ENCODE measurements at places on chromosomes 12 and 14.

DNA sequence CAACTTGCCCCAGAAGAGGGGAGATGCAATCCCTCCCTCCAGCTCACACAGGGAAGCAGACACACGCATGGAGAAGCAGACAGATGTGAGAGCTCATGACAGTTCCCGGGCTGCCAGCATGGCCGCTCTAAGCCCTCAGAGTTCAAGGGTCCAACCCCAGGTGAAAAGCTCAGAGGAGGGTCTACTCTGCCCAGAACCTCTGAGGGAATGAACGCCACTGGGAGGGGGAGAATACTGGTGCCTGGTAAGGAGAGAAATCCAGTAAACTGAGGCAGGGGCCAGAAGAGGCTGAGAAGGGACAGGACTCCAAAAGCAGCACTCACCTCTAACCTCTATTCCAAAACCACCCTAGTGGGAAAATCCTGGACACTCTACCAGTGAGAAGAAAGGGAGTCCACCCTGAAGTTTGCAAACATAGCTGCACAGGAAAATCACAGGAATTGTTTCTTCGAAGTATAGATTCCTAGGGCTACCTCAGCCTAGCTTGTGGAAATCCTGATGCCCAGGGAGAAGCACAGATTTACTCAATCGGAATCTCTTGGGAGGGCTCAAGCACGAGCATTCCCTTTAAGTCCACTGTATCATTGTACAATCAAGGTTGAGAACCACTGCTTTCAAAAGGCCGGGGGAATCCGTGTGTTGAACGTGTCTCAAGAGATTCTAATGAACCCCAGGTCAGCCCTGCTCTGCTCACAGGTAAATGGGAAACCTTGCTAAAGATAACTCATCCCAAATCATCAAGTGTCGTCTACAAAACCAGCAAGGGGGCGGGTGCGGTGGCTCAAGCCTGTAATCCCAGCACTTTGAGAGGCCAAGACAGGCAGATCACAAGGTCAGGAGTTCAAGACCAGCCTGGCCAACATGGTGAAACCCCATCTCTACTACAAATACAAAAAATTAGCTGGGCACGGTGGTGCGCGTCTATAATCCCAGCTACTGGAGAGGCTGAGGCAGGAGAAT is 34.3 kb upstream of the PLEKHG6 start:
- no peak for DNase-seq

- DNase-seq, result no peak
Measured at GRCh38 chr12:95976416-95976832, 19.7 kb downstream of the HAL start.

- no peak for DNase-seq
Measured at GRCh38 chr14:72781561-72782508, 112.1 kb downstream of the DPF3 start.

- DNase-seq, result no peak
Measured at GRCh38 chr14:22456998-22457594, 131.9 kb downstream of the DAD1 start.

DNA sequence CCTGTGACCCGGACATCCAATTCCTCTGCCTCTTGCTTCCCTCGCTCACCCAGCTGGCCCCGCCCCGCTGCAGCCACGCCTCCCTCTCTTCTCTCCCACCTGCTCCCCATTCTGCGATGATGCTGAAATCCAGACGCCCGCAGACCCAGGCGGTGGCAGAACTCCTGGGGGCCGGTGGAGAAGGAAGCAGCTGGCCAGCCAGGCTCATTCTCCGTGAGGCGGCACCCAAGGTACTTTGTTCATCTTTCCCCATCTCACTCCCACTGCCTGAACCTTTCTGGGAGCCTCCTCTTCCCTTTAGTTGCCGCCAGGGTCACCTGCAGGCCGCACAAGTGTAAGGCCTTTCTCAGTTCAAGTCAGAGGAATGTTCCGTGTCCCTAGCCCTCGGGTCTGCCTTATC is 35.7 kb downstream of the FOXN4 start:
- no peak for DNase-seq

Data from GM12891 (cell line).